Esophagus squamous epithelium (tissue), 5 donors: ENCODE measurements at places on chromosomes 7 and 10.

GRCh38 chr10:75530299-75530698 lies 98.9 kb downstream of the LRMDA start:
- DNase-seq, result no peak

DNA sequence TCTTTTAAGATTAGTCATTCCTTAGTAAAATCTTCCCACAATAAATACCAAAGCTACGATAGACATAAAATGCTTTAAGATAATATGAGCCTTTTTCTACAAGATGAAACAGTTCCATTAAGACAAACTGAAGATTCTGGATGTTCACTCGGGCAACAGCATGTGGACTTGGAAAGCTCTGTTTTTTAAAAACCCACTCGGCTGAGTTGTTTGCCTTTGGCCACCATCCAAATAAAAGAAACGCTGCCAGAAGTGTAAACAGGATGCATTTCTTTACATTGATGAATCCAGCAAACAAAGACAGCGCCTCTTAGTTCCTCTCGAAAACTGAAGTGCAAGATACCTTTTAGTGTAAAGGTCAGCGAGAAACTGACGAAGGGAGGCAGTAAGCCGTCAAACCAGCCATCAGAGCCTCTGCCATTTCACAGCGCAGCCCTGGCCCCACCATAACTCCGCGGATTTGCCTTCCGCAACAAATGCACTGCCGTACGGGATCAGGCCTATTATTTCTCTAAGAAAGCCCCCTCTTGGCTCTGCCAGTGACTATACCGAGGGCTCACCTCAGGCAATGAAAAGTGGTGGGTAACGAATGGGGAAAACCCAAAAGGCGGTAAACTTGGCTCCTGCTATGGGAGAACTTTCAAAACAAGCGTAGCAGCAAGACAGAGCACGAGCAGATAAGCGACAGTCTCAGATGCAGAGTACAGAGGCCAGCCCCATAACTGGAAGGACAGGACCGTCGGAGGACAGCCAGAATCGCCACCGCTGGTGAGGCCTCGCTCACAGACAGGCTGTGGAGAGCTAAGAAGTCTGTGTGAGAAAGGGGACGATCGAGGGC lies 41.4 kb downstream of the GNA12 start:
- DNase-seq, result no peak

- no peak for DNase-seq
Observed at GRCh38 chr10:63866747-63867140, 345.5 kb downstream of the REEP3 start.

- no peak for DNase-seq
Observed at GRCh38 chr10:118520116-118520742, 75.2 kb downstream of the PRLHR start.

DNA sequence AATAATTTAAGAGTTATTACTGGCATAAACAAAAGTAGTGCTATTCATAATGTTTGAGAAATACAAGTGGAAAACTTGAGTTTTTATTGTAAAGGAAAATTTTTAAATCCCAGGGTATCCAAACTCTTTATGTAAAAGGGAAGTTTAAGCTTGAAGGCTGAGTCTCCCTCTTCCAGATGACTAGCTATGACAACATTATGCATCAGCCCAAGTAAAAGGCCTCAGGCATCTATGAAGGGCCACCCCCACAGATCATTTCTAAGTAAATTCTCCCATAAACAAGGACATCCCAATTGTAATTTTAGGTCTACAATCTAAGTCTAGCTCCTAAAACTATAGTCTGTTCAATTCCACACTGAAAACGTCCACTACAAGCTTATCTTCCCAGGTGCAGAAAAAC lies 166.2 kb upstream of the STEAP1 start:
- DNase-seq, result no peak

DNA sequence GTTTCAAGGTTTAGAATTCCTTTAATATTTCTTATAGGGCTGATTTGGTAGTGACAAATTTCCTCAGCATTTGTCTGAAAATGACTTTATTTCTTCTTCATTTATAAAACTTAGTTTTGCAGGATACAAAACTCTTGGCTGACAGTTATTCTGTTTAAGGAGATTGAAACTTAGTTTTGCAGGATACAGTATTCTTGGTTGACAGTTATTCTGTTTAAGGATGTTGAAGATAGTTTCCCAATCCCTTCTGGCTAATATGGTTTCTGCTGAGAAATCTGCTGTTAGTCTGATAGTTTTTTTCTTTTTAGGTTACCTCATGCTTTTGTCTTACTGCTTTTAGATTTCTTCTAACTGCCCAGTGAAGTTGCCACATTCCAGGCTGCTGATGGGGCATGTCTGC lies 186.8 kb downstream of the ITGB1 start:
- no peak for DNase-seq

GRCh38 chr10:36173364-36173763 lies 531.3 kb upstream of the FZD8 start:
- no peak for DNase-seq

DNA sequence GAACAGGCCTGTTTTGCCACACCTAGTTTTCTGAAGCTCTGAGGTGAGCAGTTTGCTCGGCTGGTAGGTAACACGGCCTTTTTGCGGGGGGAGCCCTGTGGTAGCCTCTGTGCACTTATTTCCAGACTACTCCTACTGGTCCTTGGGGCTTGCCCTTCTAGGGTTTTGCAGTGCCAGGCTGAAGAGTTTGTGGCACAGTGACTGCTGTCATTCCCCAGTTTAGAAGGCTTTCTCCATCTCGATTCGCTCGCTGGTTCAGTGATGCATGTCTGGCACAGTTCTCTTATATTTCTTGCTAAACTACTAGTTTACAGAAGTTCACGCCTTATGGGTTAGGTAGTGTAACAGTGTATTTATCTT lies 711 bp downstream of the KIF20B start:
- no peak for DNase-seq

GRCh38 chr10:110617425-110618229 lies 26.5 kb upstream of the RBM20 start:
- no peak for DNase-seq

- no peak for DNase-seq
Observed at GRCh38 chr10:48710647-48711275, 26.1 kb downstream of the WDFY4 start.

GRCh38 chr7:133497061-133497460 lies 244.2 kb downstream of the EXOC4 start:
- DNase-seq, result no peak

DNA sequence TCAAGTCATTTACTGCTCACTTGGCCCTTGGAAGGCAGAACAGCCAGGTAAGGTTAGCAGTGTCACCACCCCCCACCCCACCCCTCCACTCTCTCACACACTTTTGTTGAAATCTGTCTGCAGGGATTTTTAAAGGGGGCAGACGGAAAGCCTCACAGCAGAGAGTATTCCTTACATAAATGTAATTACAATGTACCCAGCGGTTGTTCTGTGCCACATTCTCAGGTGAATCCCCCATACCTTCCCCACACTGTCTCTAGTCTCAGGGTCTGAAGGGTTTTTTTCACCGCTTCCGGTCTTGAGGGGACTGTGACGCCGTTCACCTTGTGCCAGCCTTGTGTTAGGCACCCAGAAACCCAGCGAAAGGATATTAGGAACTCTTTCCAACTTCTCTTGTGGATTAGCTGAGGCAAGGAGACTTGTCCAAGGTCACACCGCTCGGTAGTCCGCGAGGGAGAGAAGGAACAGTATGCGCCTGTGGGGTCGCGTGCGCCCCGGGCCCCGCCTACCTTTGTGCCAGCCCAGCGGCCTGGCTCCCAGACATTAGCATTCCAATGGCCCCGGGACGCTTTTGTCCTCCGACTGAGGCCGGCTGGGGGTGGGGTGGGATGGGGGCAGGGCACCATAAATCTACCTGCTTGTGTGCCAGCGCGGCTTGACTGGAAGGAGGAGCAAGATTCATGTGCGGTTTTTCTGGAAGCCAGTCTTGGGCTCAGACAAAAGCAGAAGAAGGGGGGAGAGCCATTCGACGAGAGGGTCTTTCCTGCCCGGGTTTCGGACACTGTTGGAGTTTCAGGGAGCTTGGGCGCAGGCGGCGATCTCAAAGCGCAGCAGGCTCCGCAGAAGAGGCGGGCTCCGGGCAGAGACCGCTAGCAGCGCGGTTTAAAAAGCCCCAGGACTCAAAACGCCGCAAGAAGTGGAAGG lies 4.5 kb downstream of the NEUROG3 start:
- no peak for DNase-seq

GRCh38 chr7:28228396-28228795 lies 47.8 kb upstream of the JAZF1 start:
- no peak for DNase-seq

GRCh38 chr7:112427984-112428383 lies 22.3 kb upstream of the IFRD1 start:
- no peak for DNase-seq

- no peak for DNase-seq
Observed at GRCh38 chr10:12579954-12580858, 230.9 kb downstream of the CAMK1D start.

GRCh38 chr10:35558276-35558675 lies 46.9 kb upstream of the GJD4 start:
- no peak for DNase-seq

GRCh38 chr10:110011681-110012080 lies 3.9 kb downstream of the ADD3 start:
- DNase-seq, result no peak

- DNase-seq, result no peak
Observed at GRCh38 chr10:72253578-72253977, 20.1 kb upstream of the DDIT4 start.

- DNase-seq, result no peak
Observed at GRCh38 chr7:43666938-43667337, 62.4 kb downstream of the COA1 start.

DNA sequence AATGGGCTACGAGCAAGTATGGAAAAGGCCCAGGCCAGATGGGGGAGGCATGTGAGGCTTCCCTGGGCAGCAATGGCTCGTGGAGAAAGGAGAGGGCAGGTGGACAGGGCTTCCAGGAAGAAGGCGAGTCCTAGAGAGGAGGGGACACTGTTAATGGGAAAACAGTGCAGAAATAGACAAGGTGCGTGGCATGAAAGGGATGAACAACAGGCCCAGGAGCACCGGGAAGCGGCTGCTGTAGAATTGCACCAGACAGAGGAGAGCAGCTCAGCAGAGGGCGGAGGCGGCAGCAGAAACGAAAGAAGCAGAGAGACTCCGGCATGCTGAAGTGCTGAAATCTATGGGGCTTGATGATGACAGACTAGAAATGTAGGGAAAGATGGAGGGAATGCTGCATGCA lies 102.1 kb downstream of the PIP4K2A start:
- no peak for DNase-seq

DNA sequence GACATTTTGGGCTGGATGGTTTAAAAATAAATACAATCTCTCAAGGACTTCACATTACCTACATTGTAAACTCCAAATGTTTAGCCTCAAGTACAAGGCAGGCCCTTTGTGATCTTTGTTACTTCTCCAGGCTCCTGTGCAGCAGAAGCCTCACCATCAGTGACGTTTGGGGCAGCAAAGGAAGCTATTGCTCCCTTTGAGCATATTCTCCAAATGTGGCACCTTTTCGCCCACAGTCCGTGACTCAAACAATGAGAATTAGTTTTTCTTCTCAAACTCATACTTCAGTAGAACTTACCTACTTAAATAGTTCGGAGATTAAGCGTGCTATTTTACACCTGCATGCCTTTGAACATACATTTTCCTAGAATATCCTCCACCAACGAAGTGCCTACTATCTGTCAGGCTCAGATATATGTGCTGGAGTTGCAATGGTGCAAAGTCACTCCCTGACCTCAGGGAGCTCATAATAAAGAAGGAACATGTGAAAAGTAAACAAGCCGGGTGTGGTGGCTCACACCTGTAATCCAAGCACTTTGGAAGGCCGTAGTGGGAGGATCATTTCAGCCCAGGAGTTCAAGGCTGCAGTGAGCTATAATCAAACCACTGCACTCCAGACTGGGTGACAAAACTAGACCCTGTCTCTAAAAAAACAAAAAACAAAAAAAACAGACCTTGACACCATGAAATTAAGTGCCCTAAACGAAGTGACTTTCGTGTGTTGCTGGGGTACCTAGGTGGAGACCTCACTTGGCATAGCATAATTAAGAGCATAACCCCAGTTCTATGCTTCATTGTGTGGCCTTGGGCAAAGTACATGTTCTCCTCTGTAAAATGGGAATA lies 1.2 kb upstream of the ABCF2 start:
- no peak for DNase-seq

- no peak for DNase-seq
Observed at GRCh38 chr10:102316421-102316820, 71.1 kb downstream of the GBF1 start.

DNA sequence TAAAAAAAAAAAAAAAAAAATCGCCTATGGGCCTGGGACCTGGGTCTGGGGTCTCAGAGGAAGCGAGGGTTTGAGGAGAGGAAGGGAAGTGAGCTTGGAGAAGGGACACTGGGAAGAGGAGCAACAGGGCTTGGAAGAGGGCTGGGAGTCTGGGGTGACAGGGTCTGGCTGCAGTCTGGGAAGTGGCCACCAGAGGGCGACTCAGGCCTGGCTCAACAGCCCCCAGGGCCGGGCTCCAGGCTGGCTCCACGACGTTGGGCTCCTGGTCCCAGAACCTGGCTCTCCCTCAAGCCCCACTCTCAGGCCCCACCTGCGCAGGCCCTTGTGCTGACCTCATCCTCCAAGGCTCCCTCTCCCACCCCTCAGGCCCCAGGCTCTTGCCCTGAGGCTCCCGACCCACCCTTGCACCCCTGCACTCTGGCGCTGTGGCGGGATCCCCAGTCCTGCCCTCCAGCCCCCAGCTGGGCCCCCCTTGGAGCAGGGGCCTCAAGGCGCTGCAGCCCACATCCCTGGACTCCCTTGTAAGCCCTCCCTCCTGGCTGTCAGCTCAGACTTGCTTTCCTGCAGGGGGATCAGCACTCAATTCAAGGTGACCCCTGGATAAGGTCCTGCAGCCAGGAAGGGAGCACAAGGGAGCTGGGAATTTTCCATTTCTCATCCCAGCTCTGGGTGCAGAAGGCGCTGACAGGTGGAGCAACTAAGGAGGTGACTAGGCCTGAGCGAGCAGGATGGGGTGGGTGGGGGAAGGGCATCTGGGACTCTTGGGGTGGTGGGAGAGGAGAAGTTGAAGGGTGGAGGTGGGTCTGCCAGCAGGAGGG lies 5.4 kb upstream of the SPACDR start:
- DNase-seq, result no peak

DNA sequence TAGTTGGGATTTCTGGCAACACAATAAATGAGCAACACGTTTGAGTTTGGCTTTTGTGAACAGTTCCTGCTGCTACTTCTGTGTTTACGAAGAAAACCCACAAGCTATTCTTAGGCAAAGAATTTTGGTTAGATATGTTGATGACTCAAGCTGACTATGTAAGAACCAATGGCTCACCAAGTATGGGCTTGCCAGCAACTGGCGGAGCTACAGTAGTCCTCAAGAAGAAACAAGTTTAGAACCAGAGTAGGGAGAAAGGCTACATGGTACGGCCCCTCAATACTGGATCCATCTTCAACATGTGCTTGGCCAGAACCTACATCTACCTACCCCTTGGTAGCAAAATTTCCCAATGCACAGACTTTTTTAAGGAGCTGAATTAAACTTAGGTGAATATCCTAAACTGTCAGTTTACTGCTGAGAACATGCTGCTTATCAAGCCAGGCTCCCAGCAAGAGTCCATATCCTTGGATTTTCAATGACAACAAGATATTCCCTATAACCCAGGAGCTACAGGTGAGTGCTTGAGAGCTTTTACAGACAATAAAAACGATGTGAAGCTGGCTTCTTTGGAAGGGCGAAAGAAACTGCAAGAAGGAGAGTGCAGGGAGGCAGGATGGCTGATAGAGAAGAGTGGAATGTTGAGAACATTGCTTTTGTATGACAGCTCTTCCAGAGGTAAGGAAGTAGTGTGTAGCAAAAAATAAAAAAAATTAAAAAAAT lies 74.3 kb upstream of the ASAH2 start:
- no peak for DNase-seq
